ENCODE measurements at places on chromosomes 1 and 21. TPM values are rescaled to one million over a fixed set of nuclear protein-coding genes. Genes with fewer than 3 reads are reported as not detected.

AQP10 gene
- total RNA-seq: not detected

F5 gene
- total RNA-seq: 0.05 TPM

DNA sequence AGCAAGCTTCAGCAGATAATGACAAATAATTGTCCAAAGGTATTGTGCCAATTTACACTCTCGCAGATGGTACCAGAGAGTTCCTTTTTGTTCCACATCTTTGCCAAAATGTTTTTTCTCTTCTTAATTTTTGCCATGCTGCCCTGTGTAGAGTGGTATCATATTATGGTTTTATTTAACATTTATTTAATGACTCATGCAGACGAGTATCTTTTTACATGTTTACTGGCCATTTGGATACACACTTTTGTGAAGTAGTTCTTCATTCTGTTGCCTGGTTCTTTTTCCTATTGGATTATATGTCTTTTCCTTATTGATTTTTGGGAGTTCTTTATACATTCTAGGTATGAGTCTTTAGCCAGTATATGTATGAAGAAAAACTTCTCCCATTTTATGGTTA is 151.1 kb downstream of the PCNX2 start:
- no peak for DNase-seq

- DNase-seq: no peak
These were observed 54.1 kb downstream of the TAS1R2 start for GRCh38 chr1:18805150-18805879.

Measured in renal cortical epithelial cell (primary cell).